ENCODE measurements at places on chromosomes 3 and 15.
A peak's percentile ranks its signal among the peaks of the same experiment; 100 is the strongest.

GRCh38 chr3:185532901-185533300, 19.5 kb downstream of the LIPH start:
- no peak for DNase-seq

- no peak for DNase-seq
Observed at GRCh38 chr3:110027446-110028080, 690.2 kb upstream of the DPPA4 start.

GRCh38 chr3:126197854-126198584, 17.6 kb upstream of the ALDH1L1 start:
- no peak for DNase-seq

- DNase-seq = no peak
Observed at GRCh38 chr3:122102191-122102935, 47.2 kb downstream of the CD86 start.

DNA sequence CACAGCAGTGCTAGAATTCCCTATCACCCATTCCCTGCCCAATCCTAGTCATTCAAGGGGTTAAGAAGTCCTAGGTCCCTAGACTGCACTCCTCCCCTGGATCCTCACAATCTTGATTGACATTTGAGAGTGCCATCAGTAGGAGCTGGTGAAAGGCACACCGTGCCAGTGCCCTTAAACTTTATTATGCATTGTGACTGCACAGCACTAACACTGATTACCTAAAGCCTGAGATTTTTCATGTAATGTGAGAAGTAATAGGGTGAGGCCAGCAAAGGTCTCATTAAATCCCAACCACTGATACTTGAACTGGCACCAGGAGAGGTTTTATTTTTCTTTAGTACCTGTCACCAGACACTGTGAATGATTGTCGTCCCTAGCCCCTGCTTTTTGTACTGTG, 16.3 kb downstream of the GXYLT2 start:
- DNase-seq = no peak

- DNase-seq = no peak
Observed at GRCh38 chr3:127383656-127384179, 95.9 kb upstream of the PRR20G start.

- no peak for DNase-seq
Observed at GRCh38 chr3:158506456-158506855, 64.5 kb upstream of the MLF1 start.

DNA sequence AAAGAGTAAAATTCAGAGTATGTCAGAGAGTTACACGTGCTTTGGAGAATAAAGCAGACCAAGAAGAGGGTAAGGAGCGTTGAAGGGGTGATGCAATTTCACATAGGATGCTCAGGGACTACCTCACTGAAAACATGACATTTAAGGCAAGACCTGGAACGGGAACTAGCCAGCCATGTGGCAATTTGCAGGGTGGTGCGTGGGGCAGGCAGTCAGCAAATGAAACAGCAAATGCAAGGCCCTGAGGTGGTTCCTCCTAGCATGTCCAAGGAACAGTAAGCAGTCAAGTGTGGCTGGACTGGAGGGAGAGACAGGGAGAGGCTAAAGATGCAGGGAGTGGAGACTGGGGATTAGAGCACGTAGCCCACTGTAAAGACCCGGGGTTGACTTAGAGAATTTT, 146.1 kb upstream of the LPP start:
- DNase-seq = no peak

GRCh38 chr3:188215129-188215528, 61.2 kb downstream of the LPP start:
- no peak for DNase-seq

- DNase-seq = no peak
Observed at GRCh38 chr3:84504761-84505160, 454.0 kb upstream of the CADM2 start.

- DNase-seq = no peak
Observed at GRCh38 chr3:174438501-174439145, 420.5 kb upstream of the NAALADL2 start.

- no peak for DNase-seq
Observed at GRCh38 chr3:137294139-137294538, 336.4 kb downstream of the IL20RB start.

DNA sequence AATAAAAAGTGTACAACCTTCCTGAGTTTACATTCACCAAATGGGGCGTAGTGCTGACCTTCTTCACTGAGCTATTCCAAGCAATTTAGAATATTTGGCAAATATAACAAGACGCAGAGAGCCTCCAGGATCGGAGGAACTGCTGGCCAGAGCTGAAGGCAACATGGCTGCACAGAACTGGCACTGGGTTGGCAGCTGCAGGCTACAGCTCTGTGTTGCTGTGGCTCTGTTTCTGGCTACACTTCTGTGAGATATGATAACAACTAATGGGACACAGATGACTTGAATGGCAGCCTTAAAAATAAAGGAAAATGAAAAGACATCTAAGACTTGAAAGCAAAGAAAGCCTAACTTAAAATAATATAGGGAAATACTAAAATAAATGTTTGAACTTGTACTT, 10.8 kb upstream of the SLC6A20 start:
- no peak for DNase-seq

- no peak for DNase-seq
Observed at GRCh38 chr3:197593046-197593380, 37.2 kb upstream of the BDH1 start.

- no peak for DNase-seq
Observed at GRCh38 chr15:81645470-81645869, 271.5 kb upstream of the TMC3 start.

GRCh38 chr3:31220431-31220830, 312.3 kb upstream of the STT3B start:
- DNase-seq = no peak

DNA sequence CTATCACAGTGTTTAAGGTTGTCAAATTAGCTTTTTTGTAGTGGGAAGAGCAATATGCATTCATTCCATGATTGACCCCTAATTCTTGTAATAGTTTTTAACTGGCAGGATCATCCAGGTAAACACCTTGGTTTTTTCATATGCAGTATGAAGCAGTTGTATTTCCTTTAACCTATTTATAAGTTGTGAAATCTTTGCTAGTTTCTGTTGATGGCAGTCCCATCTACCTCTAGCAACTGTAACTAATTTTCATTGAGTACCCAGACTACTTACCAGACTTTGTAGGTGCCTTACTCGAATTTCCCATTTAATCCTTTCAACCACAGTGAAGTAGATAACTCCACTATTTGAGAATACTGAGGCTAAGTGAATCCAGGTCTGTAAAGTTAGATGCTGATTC, 6.1 kb downstream of the FXR1 start:
- DNase-seq = no peak

DNA sequence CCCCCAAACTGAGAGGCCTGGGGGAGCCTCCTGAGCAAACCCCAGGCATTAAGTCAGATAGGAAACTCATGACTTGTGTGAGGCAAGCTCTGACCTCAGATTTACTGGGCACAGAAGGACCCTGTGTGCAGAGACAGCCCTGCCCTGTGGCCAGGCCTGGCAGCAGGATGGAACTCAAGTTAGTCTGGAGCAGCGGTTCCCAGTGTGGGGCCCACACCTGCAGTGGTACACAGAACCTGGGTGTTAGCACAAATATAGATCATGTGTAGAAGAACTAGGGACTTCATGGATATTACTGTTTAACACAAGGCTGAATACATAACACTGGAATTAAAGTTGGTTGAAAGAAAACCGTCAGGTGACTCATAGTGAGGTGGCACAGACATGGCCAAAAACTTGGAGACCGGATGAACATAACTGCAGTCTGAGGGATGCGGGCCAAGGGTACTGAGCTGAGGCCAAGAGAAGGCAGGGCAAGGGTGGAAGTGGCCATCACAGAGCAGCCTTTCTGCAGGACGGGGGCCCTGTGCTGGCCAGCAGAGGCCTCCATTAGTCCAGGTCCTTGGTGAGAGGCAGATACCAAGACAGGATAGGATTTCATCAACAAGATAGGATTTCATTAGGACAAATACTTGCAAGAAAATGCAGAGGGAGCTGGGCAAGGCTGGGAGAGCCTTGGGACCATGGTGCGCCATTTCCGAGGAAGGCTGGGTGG, 40.9 kb downstream of the IRAK2 start:
- DNase-seq = no peak

GRCh38 chr3:197209366-197210260, 88.8 kb downstream of the DLG1 start:
- no peak for DNase-seq

DNA sequence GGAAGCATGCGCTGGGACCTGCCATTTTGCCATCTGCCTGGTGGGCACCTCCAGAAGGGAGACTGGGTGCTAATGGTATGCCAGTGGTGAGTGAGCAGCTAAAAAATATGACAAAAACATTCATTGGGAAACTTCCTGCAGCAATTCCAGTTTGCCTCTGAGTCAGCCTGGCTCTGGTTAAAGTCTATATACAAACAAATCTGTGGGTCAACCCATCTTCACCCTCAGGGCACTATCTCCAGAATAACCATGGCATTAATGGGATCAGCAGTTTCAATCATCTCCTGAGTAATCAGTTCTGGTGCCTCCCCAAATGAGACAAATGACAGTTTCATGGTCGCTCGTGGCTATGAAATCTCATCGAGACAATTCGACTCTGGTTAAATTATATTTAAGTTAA, 21.5 kb downstream of the FRMD4B start:
- no peak for DNase-seq

- no peak for DNase-seq
Observed at GRCh38 chr3:52494886-52495495, at the start of gene STAB1. STAB1 (plus strand) TSS chr3:52495338; CDS start chr3:52495414, 76 bp downstream.

GRCh38 chr3:95348879-95349278, 1286.0 kb downstream of the NSUN3 start:
- no peak for DNase-seq

GRCh38 chr15:93341164-93341563, 252.2 kb upstream of the RGMA start:
- DNase-seq = no peak

DNA sequence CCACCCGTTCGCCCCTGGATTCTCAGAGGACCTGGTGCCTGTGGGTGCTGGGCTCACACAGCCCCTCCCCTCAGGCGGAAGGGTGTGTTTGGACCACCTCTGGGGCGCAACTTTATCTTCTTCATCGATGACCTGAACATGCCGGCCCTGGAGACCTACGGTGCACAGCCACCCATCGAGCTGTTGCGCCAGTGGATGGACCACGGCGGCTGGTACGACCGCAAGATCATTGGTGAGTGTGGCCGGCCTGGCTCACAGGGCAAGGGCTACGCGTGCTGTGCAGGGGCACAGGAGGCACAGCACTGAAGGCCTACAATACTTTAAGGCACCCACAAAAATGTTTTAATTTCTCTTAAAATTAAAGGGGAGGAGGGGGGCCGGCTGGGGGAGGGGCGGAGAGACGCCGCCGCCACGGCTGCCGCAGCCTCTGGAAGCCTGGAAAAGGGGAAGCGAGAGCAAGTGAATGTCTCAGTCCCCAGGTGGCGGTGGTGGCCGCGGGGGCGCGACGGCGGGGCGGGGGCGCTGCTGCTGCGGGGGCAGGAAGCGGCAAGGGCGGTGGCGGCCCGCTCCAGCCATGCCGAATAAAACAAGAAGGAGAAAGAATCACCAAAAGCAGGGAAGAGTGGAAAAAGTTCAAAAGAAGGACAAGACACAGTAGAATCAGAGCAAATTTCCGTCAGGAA, 56.8 kb downstream of the DNAH1 start:
- DNase-seq = no peak

- no peak for DNase-seq
Observed at GRCh38 chr3:126434931-126435411, 40.3 kb downstream of the CFAP100 start.

DNA sequence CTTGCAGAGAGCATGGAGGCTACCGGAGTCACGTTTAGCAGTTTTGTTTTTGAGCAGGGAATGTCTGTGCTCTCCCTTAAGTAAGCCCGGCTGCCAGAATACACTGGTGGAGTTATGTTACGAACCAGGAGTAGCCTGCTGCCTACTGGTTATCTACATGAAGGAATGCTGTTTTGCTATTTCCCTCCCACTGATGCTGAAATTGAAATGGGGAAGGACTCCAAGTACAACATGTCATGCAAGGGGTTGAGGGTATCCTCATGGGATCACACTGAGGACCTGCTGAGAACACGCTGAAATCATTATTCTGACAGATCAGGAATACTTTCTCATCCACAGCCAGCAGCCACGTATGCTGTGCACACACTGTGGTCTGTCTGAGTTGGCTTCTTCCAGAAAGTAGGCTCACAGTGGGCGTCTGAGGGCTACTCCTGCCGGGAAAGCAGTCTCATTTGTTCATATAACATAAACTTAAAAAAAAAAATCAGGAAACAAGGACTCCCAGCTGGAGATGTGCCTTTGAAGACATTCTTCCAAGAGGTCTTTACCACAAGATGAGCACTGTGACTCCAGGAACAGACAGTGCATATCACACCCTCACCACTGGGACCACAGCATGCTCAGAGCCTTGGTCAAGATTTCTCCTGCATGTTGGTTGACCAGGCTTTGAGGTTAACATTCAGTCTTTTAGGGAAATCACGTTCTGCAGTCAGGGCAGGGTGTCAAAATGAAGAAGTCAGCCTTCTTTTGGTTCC, 300.4 kb upstream of the RASGRP1 start:
- no peak for DNase-seq

DNA sequence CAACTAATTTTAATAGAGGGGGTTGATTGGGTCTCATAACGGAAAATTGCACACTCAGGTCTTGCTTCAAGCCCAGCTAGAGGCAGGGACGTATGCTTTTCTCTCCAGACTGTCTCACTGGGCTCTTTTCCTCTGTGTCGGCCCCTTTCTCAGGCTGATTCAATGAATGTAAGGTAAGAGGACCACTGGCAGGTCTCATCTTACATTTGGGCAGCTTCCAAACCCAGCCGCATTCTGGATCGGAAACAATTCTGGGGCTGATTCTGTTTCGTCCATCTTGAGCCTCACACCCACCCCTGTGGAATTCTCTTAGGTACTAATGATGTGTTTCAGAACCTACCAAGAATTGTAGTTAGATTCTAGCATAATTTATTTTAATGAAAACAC, 40.7 kb downstream of the TMEM212 start:
- no peak for DNase-seq

- no peak for DNase-seq
Observed at GRCh38 chr3:29552051-29552450, 271.2 kb downstream of the RBMS3 start.

GRCh38 chr15:23846218-23846617, 159.1 kb upstream of the NDN start:
- no peak for DNase-seq

DNA sequence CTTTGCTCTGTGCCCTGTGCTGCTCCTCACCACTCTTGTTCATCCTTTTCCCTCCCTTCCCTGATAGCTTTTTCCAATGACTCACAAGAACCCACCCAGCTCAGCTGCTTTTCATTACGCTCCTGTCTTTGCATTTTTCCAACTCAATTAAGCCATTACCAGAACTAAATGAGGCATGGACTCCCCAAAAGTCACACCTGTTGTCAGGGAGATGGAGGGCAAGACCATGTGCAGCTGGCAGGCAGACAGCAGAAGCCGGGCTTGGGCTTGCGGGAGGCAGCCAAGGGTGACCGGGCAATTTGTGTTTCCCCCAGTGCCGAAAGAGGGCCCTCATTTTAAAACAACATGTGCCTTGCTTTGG, 64.3 kb downstream of the CASR start:
- DNase-seq = peak; percentile 99

All from DMS79 treated with DMSO at 0.1 percent for 48 hours (cell line).